ENCODE measurements at places on chromosomes 5 and 9.
A peak's percentile ranks its signal among the peaks of the same experiment; 100 is the strongest.

- DNase-seq: no peak
Observed at GRCh38 chr5:33237471-33237870, 203.3 kb upstream of the TARS1 start.

DNA sequence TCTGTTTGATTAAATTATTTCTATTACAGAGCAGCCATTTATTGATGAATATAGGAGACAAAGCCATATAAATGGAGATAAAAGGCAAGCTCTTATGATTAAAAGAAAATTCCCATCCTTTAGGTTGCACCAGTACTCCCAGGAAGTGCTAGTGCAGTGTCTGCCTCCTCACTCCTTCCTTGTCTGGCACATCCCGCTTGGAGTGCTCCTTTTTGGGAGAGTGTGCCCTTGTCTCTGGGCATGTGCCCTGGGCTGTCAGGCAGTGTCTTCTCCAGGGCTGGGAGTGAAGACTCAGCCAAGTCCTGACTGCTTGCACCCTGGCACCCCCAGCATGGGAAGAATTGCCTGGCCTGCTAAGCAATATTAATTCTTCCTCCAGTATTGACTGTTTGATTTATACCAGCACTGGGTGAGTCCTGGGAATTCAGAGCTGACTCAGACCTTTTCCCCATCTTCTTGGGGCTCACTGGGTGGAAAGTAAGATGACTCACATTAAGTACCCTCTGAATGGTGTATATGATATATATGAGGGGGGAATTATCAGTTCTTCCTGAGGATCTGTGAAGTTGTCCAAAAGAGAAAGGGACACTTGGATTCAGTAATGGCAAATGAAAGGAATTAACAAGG, 62.1 kb downstream of the ZSWIM6 start:
- DNase-seq: no peak

DNA sequence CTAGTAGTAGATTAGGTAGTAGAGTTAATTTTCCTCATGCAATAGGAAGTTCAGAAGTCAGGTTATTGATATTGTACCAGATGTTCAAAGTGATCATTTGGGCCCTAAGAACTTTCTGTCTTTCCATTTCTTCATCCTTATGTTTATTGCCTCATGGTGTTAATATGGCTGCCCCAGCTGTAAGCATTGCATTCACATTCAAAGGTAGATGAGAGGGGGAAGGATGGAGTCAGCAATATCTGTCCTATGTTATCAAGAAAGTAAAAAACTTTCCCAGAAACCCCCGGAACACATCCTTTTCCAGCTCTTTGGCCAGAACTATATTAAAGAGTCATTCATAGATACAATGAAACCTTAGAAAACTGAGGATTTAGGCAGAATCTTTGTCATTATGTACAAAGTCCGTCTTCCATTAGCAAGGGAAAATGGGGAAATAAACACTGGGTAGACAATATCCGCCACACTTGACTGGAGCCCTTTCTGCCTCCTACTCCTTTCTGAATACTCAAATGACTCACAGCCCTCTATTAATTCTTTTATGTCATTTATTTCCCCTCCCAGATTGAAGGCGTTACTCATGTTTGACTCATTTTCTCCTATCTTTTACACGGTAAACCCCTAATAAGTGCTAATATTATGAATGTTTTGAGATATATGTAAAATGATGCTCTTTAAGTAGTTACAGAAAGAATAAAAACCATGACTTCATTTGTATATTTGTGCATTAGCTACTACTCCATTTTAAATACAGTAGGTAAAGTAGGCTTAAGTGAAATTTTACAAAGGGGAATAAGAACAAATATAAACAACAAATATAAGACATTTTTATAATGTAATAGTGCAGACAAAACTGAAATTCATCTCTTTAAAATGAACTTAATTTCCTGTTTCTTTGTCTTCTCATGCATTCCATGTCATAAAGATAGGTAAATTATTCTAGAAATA, 127.6 kb downstream of the SLF1 start:
- no peak for DNase-seq

DNA sequence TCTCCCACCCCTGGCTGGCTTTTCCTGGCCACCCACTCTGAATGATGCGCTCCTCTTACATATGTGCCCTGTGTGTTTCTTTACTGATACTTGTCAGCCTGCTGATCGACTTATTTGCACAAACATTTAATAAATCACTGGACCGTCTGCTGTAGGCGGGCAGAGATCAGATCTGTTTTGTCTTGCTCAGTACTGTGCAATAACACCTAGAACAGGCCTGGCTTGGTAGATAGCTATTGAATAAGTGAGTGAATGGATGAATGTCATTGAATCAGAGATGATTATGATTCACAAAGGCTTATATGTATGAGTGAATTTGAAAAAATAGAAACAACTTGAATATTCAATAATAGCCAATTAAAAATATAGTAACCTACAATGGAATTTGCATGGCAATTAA, 165.1 kb downstream of the RGS3 start:
- DNase-seq: no peak

DNA sequence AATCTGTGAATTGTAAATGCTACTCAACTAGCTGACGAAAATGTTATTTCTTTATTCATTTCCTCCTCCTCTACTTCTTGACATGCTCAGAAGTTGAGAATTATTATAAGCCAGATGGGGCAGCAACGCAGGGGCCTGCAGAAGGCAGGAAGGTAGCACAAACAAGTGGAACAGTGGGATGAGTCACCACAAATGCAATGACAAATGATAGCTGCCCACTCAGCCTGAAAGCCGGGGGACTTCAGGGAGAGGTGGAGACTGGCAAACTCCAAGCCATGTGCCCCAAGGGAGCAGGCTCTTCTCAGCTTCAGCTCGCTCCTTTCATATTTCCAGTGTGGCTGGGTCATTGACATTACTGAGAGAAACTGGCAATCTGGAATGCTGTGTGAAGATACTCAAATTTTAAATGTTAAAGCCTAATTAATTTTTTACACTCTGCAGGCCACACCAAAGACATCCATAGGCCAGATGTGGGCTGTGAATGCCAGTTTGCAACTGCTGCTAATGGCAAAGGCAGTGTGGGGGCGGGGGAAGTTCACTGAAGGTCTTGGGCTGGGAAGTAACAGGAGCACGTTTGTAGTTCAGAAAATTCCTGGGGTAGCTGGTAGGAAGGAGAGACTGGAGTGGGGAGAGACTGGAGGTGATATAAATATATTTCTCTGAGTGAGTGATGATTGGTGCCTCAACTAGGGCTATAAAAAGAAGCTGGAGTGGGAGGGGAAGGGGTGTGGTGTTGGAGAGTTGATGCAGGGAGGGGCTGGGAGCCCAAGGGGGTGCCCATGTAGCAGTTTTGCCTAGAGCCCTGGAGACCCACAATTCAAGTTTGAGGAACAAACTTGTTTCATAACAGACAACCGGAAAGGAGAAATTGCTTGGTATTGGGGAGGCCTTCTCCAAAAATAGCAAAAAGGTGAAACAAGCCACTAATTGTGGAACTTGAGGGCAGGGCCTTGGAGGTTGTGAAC, 20.8 kb upstream of the ADRB2 start:
- DNase-seq: no peak

DNA sequence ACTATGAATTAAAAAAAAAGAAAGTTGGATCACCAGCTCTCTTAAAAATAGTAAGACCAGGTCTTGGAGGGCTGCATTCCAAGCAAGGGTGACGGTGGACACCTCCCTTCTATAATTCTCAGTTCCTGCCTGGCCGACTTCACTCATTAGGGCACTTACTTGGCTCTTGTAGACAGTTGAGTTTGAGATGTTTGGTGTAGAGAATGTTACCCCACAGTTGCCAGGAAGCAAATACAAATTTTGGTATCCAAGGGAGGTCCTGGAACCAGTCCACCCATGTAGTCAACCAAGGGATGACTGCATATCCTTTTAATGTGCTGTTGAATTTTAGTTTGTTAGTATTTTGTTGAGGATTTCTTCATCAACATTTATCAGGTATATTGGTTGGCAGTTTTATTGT, 20.6 kb downstream of the B4GALT7 start:
- no peak for DNase-seq

DNA sequence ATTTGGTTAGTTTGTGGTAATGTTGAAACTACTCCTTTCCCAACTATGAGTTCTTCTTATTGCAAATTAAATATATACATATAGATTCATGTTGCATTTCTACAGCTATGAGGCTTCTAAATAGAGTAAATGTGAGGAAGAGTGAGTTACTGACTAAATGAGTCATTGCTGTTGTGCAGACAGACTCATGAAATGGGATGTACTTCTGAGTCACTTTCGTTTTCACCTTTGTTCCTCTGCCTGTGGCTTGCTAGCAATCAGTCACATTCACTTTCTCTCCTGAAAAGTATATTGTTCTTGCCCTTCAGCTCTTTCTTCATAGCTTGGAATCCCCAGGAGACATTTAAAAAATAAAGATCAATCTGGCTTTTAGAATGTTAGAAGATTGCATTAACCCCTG, 295.5 kb upstream of the SMC2 start:
- peak; percentile 49 for DNase-seq

- DNase-seq: no peak
Observed at GRCh38 chr5:83400241-83400640, 71.3 kb upstream of the VCAN start.

- no peak for DNase-seq
Observed at GRCh38 chr9:106449336-106449927, 413.5 kb upstream of the ZNF462 start.

GRCh38 chr9:95742821-95743220, 132.7 kb upstream of the ERCC6L2 start:
- no peak for DNase-seq

- no peak for DNase-seq
Observed at GRCh38 chr5:135478938-135479337, 26.8 kb upstream of the TIFAB start.

DNA sequence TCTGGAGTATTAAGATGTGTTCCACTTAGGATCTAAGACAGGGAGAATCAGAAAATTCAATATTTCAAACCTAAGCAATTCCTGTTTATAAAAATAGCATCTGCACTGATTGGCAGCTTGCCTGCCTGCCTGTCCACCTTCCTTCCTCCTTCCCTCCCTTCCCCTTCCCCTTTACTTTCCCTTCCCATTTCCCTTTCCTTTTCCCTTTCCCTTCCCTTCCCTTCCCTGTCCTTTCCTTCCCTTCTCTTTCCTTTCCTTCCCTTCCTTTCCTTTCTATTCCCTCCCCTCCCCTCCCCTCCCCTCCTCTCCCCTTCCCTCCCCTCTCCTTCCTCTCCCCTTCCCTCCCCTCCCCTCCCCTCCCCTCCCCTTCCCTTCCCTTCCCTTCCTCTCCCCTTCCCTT, 40.8 kb downstream of the PRDM6 start:
- DNase-seq: no peak

DNA sequence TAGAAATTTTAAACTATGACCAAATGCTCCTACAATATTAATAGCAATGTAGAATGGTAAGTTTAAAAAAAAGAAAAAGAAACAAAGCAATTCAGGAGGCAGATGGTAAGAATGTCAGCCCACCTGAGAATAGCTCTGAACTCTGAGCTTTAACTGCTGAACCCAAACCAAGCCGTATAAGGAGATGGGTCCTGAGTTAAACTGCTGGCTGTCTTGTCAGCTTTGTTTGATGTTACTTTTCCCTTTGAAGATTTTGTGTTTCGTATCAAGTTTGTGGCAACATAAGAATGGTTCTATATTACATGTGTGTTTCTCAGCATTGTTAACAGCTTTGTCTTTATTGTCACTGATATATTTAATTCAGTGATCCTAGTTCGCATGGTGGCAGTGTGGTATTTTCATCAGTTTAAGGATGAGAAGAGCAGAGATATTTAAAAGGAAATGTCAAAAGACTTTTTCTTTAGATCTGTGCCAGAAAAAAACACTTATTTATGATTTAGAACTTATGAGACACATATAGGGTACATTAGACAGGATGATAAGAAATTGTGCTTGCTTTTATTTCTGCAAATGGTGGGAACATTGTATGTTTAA, 390.1 kb downstream of the CCDC171 start:
- no peak for DNase-seq

GRCh38 chr9:7762600-7762999, 37.0 kb downstream of the DMAC1 start:
- no peak for DNase-seq

DNA sequence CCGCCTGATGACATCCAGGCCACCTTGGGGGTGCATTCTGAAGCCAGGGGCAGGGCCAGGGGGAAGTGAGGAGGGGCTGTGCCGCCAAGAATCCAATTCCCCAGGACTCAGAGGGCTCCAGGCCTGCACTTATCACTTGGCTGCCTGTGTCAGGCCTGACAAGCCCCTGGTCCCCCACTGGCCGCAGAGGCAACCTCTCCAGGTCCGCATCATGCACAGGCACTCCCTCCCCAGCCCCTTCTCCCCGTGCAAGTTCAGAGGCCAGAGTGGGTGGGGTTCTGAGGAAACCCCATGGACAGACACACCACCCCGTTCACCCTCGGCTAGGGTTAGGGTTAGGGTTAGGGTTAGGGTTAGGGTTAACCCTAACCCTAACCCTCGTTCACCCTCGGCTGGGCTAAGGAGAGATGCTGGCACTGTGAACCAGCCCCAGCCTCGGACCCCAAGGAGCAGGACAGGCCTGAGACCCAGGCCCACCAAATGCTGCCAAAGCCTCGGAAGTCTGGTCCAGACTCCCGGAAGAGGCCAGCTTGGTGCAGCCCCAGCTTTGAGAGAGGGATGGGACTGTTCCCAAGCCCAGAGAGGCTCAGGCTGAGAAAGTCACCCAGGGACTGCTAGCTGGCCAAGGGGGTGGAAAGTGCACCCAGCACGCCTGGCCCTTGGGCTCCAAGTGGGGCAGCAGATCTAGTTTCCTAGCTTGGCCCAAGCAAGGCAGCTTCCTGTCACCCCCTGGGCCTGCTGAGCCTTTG, 4.9 kb downstream of the LCN2 start:
- no peak for DNase-seq

GRCh38 chr9:75910731-75911130, 20.3 kb downstream of the PCSK5 start:
- DNase-seq: no peak

GRCh38 chr5:6202968-6203365, 175.4 kb downstream of the MED10 start:
- DNase-seq: no peak

DNA sequence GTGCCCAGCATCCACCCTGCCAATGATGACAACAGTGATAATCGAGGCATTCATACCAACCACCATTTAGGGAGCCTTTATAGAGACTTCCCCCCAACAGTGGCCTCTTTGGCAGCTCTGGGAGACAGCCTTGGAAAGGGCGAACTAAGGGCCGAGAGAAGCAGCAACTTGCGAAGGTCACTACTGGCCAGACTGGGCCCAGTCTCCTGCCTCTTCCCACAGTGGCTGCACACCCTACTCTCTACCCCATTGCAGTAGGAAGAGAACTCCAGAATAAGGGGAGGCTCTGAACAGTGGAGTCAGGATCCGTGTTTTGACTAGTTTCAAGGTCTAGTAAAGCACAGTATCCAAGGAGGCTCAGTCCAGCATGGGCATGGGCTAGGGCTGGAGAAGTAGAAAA, 5.3 kb downstream of the LHX6 start:
- DNase-seq: no peak

DNA sequence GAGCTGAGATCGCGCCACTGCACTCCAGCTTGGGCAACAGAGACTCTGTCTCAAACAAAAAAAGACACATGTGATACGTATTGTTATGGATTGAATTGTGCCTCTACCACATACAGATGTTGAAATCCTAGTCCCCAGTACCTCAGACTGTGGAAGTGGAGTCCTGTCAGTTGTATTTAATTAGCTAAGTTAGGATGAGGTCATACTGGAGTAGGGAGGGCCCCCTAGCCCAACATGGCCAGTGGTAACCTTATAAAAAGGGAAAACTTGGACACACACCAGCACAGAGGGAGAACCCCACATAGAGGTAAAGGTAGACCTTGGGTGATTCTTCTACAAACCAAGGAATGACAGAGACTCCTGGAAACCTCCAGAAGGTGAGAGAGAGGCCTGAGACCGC, 119.8 kb downstream of the GADD45G start:
- no peak for DNase-seq

- no peak for DNase-seq
Observed at GRCh38 chr9:128296340-128297220, 20.5 kb downstream of the SWI5 start.
